ENCODE measurements at places on chromosomes 4 and X.

DNA sequence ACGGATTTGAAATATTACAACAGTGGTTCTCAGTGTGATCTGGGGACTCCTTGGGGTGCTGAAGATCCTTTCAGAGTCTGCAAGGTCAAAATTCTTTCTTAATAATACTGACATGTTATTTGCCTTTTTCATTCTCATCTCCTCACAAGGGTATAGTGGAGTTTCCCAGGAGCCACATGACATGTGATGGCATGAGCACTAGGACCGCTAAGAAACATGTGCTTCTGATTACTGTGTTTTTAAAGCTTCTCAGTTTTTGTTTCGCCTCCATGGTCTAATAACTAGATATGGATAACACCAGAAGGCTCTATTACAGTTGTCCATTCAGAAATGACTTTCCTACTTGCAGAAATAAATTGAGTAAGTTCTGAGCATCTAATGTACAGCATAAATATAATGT lies 156.1 kb downstream of the RAB28 start:
- DNase-seq: no peak

- DNase-seq: no peak
These were observed 27.3 kb downstream of the MND1 start for GRCh38 chr4:153371701-153372234.

- DNase-seq: no peak
These were observed 92.9 kb downstream of the TNIP2 start for GRCh38 chr4:2663275-2663674.

GRCh38 chrX:12711435-12712040 lies 79.7 kb upstream of the PRPS2 start:
- no peak for DNase-seq

- DNase-seq: no peak
These were observed 63.2 kb downstream of the QDPR start for GRCh38 chr4:17448689-17449088.

DNA sequence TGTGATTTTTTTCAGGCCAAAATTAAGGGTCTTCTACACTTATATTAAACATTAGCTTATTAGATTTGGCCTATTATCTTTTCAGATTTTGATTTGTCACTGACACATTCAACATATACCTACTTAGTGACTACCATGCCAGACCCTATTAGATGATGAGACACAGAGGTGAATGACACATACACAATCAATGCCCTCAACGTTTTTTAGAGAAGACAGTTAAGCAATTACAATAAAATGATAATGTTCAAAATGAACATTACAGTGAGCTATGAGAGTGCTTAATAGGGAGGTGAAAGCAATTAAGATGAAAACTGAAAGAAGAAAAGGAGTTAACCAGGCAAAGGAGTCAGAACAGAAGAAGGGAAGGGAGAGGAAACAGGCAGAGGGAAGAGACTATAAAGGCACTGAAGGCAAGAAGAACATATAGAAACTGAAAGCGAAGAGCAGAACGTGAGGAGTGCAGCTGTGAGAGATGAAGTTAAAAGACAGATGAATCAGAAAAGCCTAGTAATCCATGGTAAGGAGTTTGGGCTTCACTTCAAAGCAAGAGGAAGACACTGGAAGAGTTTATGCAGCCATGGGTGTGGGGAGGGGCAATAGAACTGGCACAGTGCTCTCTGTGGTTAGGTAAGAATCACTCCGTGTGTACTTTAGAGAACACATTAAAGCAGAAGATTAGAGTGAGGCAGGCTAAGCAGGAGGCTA lies 119.0 kb downstream of the REELD1 start:
- no peak for DNase-seq

DNA sequence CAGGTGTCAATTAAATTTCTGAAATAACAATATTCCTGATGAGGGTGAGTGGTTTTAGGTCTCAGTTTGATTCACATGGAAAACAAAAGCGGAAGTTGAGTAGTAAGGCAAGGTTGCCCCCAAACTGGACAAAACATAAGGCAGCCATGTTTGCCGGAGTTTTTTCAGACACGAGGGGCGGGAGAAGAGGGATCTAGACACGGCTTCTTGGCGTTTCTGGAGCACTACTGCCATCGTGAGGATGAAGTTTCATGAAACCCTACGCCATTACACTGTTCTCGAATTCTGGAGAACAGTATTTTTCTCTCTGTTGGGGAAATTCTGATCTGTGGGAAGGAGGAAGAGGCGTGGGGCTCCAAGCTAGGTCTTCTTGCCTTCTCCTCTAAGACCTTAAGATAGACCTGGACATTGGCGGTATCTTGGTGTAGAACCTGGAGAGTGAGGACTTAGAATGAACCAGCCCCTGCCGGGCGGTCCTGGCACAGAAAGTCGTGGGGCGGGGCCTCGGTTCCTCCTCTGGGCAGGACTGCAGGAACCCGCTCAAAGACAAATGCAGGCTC lies 160.3 kb downstream of the OR13H1 start:
- DNase-seq: peak; percentile 80

Data from stimulated activated CD8-positive, alpha-beta memory T cell treated with anti-CD3 and anti-CD28 coated beads, Interleukin-4, amount 100 ng/mL, for 1 hour (primary cell).